Occipital lobe (tissue), 3 donors: ENCODE measurements at places on chromosomes 1 and 21.

GRCh38 chr1:190243056-190243455, 234.6 kb downstream of the BRINP3 start:
- DNase-seq = no peak

- DNase-seq = no peak
These were observed 28.4 kb upstream of the LRRC47 start for GRCh38 chr1:3824650-3825049.

DNA sequence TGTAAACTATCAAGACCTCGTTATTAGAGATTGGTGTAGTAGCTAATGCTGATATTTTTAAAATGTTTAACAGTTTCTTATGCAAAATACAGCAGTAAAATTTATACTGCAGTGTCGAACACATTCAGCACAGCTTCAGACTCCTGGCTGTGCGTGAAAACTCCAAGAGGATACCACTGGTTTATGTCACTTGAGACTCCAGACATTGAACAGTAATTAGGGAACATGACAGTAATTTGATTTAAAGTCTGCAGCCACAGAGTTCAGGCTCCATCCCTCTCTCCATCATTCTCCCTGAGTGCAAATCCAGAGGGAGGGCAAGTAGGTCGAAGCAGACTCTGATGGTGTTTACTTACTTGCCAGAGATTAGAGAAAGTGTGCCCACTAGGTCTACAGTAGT, 94.2 kb downstream of the AK5 start:
- DNase-seq = no peak

DNA sequence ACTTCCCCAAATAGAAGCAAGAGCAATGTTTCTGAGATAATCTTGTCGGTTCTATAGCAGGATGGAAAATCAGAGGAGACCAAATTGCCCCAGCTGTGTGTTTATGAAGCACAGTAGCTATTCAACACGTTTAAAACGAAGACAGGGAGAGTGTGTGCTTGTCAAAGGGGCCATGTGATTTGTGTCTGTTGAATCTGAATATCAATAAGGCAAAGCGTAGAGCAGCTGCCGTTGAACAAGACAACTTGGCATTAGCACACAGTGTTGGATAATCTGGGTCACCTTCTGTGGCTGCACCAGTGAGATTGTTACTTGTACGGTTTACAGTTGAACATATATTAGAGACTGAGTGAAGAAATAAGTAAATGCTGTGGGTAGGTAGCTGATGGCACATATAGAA, 1.0 kb downstream of the CRB1 start:
- DNase-seq = peak; percentile 52

DNA sequence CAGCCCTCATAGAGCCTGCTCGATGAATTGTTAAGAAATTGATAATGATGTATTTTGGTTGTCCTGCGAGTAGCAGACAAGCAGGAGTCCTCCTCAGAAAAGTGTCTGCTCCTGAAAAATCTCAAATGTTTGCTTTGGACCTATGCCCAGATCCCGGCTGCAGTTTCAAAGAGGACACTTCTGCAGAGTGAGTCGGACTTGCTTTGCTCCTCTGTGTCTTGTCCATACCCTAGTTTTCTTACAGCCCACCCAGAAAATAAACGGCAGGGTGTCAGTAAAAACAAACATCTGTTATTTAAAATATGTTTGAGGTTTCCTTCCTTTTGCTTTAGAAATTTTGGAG, 2.8 kb downstream of the S100A10 start:
- DNase-seq = no peak

- no peak for DNase-seq
These were observed 39.6 kb upstream of the LPGAT1 start for GRCh38 chr1:211870156-211870555.

DNA sequence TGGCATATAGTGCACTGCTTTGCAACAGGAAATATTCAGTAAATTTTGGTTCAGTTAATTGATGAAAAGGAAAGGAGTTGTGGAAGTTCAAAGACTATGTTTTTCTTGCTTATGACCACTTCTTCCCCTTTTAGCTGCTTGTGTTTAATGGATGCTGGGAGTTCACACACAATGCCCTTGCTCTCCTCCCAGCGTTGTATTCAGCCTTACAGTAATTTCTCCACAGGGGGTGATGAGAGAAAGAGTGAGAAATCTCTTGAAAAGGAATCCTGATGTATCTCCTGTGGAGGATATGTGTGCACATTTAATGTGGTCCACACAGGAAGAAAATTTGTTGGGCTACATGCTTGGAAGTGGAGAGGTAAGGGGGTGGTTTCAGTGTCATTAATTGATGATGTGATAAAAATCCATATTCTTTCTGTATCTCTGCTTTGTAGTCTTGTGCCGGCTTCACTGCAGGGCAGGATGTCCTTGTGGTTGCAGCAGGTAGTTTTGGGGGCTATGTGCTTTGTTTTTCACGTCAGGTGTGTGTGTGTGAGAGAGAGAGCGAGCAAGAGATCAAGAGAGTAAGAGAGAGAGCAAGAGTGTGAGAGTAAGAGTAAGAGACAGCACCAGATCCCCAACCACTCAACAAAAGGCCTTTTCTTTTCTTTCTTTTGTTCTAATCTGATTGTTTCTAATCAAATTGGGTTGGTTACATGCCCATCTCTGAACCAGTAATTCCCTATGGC, 204.4 kb downstream of the RWDD3 start:
- no peak for DNase-seq

- DNase-seq = no peak
These were observed 42.7 kb downstream of the TBX15 start for GRCh38 chr1:118945489-118945888.

GRCh38 chr21:34844013-34844923, 175.5 kb downstream of the CLIC6 start:
- no peak for DNase-seq

DNA sequence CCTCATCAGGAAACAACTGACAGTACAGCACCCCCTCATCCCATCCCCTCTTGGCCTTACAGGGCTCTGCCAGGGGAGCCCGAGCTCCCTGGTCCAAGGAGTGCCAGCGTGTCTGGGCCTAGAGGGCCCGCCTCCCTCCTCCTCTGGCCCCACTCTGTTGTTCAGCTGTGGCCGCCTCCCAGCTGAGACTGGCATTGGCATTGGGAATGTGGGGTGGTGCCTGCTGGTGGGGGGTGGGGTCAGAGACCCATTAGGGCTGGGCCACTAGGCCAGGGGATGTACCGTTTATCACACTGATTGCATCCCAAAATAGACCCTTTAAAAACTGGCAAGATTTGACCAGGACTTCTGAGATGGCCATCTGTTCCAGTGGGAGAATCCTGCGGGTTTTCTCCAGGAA, 1.4 kb downstream of the LDLRAP1 start:
- peak; percentile 31 for DNase-seq

- no peak for DNase-seq
These were observed 72.1 kb downstream of the UCK2 start for GRCh38 chr1:165899461-165899941.

DNA sequence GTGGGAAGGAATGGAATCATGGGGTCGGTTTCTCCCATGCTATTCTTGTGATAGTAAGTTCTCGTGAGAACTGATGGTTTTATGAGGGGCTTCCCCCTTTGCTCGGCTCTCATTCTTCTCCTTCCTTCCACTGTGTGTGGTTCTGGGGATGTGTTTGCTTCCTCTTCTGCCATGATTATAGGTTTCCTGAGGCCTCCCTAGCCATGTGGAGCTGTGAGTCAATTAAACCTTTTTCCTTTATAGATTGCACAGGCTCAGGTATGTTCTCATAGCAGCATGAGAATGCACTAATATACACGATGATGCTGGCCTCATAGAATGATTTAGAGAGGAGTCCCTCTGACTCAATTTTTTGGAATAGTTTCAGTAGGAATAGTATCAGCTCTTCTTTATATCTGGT, 195.4 kb upstream of the IVNS1ABP start:
- DNase-seq = no peak

DNA sequence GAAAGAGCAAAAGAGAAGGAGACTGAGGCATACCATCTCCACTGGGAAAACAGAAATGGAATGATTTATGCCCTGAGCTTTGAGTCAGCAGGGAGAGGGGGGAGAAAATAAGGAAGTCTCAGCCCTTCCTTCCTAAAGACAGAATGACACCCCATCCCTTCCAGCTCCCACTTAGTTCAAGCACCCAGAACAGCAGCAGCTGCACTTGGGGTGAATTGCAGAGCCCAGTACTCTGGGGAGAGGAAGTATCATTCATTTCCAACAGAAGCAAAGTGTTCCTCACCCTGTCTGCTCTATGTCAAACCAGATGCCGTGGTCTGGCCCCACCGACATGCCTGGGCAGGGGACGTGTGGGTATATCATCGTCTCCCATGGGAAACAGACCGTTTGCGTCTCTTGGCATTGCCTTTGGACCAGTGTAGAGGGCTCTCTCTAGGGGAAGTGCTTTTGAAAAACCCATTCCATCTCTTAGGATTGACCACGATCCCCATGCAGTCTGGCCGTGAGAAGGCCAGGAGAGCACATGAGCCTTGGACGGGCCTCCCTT, 1.1 kb upstream of the KCNJ15 start:
- no peak for DNase-seq
